DND-41 (cell line): ENCODE measurements at places on chromosomes 12 and 14.

DNA sequence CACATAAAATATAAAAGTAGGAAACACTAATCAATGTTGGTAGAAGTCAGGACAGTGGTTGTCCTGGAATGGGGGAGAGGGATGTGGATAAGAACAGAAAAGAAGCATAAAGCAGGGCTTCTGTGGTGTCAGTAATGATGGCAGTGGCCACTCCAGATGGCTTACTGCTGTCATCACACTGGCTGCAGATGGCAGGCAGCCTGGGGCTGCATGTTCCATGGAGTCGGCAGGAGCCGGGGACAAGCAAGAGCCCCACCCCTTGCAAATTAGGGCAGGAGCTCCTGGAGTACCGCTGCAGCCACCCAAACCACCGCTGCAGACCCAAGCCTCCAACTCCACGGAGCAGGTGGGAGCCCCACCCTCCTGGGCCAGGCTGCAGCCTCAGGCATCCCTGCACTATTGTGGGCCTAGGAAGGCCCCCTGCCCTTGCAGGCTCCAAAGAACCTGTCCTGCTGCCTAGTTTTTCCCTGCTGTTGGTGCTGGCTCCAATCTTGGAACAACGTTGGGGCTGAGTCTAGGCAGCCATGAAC, 28.8 kb upstream of the SLC5A8 start:
- no peak for DNase-seq

GRCh38 chr12:3489057-3489456, 1.9 kb upstream of the PRMT8 start:
- DNase-seq = no peak

DNA sequence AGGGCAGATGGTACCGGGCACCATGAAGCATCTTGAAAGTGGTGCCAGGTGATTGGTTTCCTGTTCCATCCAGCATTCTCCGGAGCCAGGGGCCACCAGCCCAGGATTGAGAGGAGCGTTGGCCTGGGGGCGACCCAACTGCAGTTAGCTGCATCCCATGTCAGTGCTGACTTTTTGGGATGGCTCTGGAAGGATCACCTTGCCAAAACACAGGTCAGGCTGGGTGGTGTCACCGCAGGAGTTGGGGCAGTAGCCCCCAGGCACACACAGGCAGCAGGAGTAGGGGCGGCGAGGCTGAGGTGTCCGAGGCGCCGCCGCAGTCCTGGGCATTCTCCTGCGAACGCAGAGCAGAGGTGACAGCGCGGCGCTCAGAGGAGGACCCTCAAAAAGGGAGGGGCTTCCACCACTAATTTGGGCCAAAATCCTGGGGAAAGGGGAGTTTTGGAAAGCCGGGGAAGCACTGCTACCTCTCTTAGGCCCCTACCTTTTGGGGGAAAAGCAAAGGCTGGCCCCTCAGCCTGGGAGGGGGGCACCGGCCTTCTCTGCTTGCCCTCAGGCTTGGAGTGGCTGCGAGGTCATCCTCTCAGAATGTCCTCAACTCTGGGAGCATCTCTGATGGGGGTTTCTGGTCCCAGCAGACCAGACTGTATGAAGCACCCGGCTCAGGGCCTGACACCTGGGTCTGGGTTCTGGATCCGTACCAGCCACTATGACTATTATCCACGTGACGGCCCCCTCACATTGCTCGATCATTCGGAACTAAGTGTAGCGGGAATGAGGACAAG, 26.7 kb upstream of the LRTM2 start:
- no peak for DNase-seq

- DNase-seq = no peak
Measured at GRCh38 chr14:66099451-66099850, 386.7 kb upstream of the CCDC196 start.

GRCh38 chr12:82596483-82596882, 90.2 kb upstream of the TMTC2 start:
- no peak for DNase-seq

DNA sequence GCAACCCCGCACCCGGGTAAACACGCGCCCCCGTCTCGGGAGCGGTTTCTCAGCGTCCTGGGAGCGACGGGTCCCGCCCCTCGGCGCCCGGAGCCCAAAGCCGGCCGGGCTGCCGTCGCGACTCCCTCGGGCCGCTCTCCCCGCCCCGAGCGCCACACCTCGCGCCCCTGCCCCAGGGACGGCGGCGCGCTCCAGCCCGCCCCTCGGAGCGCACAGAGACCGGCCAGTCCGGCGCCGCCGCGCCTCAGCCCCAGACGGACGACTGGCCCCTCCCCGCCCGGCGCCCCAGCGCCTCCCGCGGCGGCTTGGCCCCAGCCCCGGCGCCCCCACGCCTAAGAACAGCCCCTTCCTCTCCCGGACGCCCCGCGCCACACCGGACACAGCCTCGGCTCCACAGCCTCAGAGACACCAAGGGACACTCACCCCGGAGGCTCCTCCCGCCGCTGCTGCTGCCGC, 411 bp downstream of the BTBD7 start:
- peak; percentile 45 for DNase-seq

GRCh38 chr12:106204312-106204711, 43.5 kb downstream of the CKAP4 start:
- no peak for DNase-seq

- no peak for DNase-seq
Measured at GRCh38 chr14:97058074-97058467, 260.9 kb downstream of the VRK1 start.

DNA sequence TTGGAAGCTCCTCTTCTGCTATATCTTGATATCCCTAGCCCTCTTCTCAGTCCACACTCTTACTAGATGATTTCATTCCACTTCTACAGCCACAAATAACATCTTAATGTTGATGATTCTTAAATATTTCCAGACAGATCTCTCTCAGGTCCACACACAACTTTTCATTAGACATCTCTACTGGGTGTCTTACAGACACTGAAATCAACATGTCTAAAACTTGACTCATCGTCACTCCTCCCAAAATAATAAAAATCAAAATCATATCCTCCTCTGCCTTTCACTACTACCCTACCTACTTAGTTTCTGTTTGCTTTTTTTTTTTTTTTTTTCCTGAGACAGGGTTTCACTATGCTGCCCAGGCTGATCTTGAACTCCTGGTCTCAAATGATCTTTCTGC, 11.9 kb downstream of the PRDM4 start:
- no peak for DNase-seq

GRCh38 chr14:70916300-70916699, 9.0 kb downstream of the PCNX1 start:
- no peak for DNase-seq

GRCh38 chr14:100019156-100019744, 46.0 kb upstream of the EVL start:
- DNase-seq = peak; percentile 20

DNA sequence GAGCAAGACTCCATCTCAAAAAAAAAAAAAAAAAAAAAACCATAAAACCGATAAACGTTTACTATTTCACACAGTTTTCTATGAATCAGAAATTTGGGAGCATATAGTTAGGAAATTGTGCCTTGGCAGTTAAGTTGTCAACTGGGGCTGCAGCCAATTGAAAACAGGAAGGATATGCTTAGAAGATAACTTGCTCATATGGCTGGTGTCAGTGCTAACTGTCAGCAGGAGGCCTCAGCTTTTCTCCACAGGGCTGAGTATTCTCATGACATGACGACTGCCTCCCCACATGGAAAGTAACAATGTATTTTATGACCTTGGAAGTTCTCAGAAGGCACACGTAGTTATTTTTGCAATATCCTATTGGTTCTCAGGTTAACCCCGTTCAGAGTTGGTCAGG, 29.6 kb upstream of the OR5AU1 start:
- DNase-seq = no peak

DNA sequence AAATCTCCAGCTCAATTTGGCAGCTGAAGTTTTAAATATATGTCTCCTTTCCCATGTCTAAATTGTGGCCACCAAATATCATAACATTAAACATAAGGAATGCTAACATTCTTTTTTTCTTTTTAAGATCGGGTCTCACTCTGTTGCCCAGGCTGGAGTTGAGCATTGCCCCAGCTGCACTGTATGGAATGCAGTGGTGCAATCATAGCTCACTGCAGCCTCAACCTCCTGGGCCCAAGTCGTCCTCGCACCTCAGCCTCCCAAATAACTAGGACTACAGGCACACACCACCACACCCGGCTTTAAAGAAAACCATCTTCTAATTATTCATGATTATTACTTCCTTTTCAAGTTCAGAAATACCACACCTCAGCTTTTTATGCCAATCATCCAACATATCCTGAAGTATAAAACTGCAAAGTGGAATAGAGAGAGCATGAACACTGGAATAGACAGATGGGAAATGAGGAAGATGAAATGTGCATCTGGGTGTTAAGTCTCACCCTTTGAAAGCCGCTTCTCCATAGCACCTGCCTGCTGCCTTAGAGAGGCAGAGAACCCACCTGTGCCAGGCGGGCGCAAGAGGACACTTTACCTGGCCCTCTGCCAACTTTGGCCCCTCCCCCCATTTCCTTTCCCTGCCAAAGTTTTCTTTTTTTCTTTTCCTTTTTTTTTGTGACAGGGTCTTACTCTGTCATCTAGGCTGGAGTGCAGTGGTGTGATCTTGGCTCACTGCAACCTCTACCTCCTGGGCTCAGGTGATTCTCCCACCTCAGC, 2.8 kb upstream of the EML1 start:
- DNase-seq = no peak
